ENCODE measurements at places on chromosomes 3 and 15.

DNA sequence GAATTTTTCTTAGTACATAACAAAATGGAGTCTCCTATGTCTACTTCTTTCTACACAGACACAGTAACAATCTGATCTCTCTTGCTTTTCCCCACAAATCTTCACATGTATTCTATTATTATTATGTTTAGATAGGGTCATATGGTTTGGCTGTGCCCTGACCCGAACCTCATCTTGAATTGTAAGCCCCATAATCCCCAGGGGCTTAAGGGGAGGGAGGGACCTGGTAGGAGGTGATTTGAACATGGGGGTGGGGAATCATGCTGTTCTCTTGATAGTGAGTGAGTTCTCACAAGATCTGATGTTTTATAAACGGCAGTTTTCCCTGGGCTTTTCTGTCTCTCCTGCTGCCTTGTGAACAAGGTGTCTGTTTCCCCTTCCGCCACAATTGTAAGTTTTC, 86.7 kb upstream of the SELENOK start:
- DNase-seq, result no peak

GRCh38 chr3:131688370-131688769, 185.6 kb upstream of the MRPL3 start:
- DNase-seq, result no peak

GRCh38 chr15:69272139-69272538, 26.6 kb upstream of the PAQR5 start:
- no peak for DNase-seq

- DNase-seq, result no peak
These were observed 54.5 kb downstream of the TMEM108 start for GRCh38 chr3:133092681-133093080.

GRCh38 chr15:25787855-25788520, 75.1 kb downstream of the ATP10A start:
- no peak for DNase-seq
